Glutamatergic neuron (in vitro differentiated cells): ENCODE measurements at places on chromosomes 13 and 19. TPM values are rescaled to one million over a fixed set of nuclear protein-coding genes. Genes with fewer than 3 reads are reported as not detected.
A peak's percentile ranks its signal among the peaks of the same experiment; 100 is the strongest.

- H3K27ac ChIP-seq: no peak overlapping the region
- H3K36me3 ChIP-seq: no peaks in the 10 kb centered on the region
- peaks cover 9% of the 10 kb centered on the region for H3K27me3 ChIP-seq
- H3K4me3 ChIP-seq: no peak overlapping the region
Measured at GRCh38 chr13:39099231-39099630, 61.0 kb downstream of the NHLRC3 start.

DNA sequence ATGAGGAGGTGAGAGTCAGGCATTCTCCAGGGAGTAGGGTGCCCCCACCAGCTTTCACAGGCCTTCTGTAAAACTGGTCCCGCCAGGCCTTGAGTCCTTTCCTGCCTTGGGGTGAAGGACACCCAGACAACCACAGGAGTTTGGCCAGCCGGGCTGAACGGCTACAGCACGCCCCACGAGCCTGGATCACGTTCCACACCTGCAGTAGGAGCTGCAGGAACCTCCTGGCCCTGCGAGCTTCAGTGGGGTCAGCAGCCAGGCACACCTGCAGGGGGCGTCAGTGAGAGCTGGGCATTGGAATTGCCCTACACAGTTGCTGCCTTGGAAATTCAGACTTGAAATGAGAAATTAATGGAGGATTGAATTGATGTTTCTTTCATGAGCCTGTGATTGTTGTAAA, 45.7 kb downstream of the COL4A2 start:
- peaks cover 3% of the 10 kb centered on the region for H3K27me3 ChIP-seq
- H3K27ac ChIP-seq: no peak overlapping the region
- no peak for DNase-seq
- H3K36me3 ChIP-seq: no peaks in the 10 kb centered on the region
- H3K4me1 ChIP-seq: peaks cover 2% of the 10 kb centered on the region

DNA sequence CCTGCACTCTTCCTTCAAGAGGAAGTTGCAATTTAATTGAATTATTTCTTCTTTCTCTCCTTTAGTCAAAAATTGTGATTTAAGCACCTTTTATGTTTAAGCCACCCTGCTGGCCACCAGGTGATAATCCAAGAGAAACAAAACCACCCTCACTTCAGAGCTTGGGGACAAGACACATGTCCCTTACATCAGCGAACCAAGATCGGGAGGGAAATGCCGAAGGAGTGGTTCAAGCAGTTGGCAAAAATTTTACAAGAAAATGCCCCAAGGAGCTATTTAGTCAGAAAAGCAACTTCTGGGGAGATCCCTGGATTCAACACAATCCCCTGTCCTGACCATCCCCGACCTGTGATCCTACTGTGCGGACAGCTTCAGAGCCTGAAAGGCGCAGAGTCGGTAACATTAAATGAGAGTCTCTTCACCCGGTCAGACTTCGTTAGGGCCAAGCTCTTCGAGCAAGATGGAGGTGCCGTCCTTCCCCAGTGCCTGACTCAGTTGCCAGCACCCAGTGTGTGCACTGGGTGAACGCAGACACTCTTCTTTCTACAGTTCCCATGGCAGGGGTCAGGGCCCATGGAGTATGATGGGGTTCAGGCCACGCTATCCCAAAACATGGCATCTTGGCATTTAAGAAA, 78.6 kb upstream of the TM9SF2 start:
- no peak overlapping the region for H3K4me3 ChIP-seq
- no peak for DNase-seq
- H3K36me3 ChIP-seq: peaks cover 7% of the 10 kb centered on the region
- H3K4me1 ChIP-seq: peaks cover 3% of the 10 kb centered on the region
- H3K27me3 ChIP-seq: peaks cover 4% of the 10 kb centered on the region

- H3K27ac ChIP-seq: peak overlapping the region; percentile 11
- no peaks in the 10 kb centered on the region for H3K36me3 ChIP-seq
- no peak for DNase-seq
- H3K4me3 ChIP-seq: no peak overlapping the region
- H3K27me3 ChIP-seq: peaks cover 19% of the 10 kb centered on the region
Measured at GRCh38 chr19:19530423-19530804, 1.7 kb downstream of the YJEFN3 start.

- no peak overlapping the region for H3K4me3 ChIP-seq
- no peaks in the 10 kb centered on the region for H3K36me3 ChIP-seq
- no peak overlapping the region for H3K27ac ChIP-seq
- H3K27me3 ChIP-seq: no peaks in the 10 kb centered on the region
Measured at GRCh38 chr19:768424-768823, 17.5 kb downstream of the MISP start.

- no peak for DNase-seq
- no peak overlapping the region for H3K4me3 ChIP-seq
- no peaks in the 10 kb centered on the region for H3K4me1 ChIP-seq
- H3K36me3 ChIP-seq: peaks cover 6% of the 10 kb centered on the region
- peaks cover 1% of the 10 kb centered on the region for H3K27me3 ChIP-seq
- no peak overlapping the region for H3K27ac ChIP-seq
Measured at GRCh38 chr19:28619816-28620429, 593.0 kb downstream of the UQCRFS1 start.

GRCh38 chr13:97306645-97307044, 84.5 kb downstream of the MBNL2 start:
- no peak overlapping the region for H3K4me3 ChIP-seq
- no peaks in the 10 kb centered on the region for H3K36me3 ChIP-seq
- H3K27me3 ChIP-seq: peaks cover 3% of the 10 kb centered on the region
- H3K27ac ChIP-seq: no peak overlapping the region

DNA sequence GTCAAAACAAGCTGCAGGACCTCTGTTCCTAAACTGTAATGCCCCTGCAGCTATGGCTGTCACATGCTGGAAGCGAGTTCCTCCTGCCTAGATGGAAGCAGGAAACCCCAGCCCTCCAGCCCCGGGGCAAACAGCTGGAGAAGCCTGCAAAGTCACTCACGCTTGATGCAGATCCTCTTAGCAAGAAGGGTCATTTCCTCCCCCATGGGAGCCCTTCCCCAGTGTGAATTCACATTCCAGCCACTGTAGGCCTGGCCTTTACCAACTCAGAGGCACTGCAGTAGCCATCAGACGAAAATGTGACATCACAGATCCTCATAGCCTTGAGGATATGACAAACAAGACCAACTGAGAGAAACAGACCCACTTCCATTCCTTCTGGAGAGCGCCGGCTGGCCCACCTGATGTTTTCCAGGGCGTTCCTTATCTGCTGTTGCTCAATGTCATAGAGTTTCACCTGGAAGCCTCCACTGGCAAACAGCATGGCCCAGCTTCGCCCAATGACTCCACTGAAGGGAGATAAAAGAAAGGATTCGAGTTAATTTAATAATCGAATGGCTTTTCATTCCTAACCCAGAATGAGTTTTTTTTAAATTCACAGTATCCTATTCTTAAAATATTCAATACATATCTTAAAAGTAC, 13.5 kb downstream of the CRYL1 start:
- H3K27me3 ChIP-seq: no peaks in the 10 kb centered on the region
- DNase-seq: peak; percentile 37
- no peak overlapping the region for H3K27ac ChIP-seq
- no peaks in the 10 kb centered on the region for H3K36me3 ChIP-seq
- H3K4me1 ChIP-seq: no peaks in the 10 kb centered on the region
- H3K4me3 ChIP-seq: no peak overlapping the region

DNA sequence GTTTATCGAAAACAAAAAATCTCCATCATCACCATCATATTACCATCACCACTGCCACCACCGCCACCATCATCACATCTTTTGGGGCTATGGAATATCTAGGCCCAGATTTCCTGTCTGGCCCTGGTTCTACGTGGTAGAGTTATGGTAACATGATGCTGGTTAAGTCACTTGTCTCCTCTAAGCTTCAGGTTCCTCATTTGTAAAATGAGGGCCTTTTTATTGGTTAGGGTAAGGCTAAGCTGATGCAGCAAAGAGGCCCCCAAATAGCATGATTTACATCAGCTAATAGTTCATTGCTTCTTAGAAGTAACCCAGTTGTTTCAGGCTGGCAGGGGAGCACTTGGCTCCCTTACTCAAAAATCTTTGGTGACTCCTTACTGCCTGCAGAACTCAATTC, 37.9 kb downstream of the PCDH8 start:
- H3K4me3 ChIP-seq: no peak overlapping the region
- H3K36me3 ChIP-seq: no peaks in the 10 kb centered on the region
- H3K27ac ChIP-seq: no peak overlapping the region
- H3K4me1 ChIP-seq: peaks cover 6% of the 10 kb centered on the region
- DNase-seq: no peak

DNA sequence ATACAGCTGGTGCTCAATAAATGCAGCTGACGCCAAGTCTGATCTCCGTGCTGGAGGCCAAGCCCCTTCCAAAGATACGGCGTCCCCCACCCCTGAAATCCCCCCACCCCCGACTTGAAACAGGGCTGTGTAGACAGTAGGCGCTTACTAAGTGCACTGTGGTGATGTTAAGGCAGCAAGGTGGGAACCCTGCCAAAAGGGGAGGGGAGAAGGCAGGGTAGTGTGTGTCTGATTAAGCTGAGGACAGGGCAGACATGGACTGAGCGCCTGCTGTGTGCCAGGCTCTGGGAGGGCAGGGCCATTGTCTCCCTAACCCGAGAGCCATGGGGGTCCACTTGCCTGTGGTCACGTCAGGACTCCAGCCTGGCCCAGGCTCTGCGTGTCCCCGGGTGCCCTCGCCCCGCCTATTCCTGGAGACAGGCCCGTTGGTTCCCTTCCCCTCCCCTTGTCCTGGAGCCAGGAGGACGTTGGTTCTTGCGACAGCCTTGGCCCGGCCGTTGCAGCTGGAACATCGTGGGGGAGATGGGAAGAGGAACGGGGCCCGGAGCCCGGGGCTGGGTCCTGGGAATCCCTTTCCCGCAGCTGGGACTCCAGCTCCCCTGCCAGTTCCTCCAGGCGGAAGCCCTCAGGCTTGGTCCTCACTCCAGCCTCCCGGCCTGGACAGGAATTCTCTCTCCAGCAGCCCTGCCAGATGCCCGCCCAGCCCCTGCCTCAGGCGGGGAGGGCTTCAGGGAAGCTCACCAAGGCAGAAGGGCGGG, 1.7 kb upstream of the ELANE start:
- peak; percentile 69 for DNase-seq
- no peak overlapping the region for H3K27ac ChIP-seq
- H3K27me3 ChIP-seq: peaks cover 4% of the 10 kb centered on the region
- H3K4me1 ChIP-seq: no peaks in the 10 kb centered on the region
- no peak overlapping the region for H3K4me3 ChIP-seq
- no peaks in the 10 kb centered on the region for H3K36me3 ChIP-seq

DNA sequence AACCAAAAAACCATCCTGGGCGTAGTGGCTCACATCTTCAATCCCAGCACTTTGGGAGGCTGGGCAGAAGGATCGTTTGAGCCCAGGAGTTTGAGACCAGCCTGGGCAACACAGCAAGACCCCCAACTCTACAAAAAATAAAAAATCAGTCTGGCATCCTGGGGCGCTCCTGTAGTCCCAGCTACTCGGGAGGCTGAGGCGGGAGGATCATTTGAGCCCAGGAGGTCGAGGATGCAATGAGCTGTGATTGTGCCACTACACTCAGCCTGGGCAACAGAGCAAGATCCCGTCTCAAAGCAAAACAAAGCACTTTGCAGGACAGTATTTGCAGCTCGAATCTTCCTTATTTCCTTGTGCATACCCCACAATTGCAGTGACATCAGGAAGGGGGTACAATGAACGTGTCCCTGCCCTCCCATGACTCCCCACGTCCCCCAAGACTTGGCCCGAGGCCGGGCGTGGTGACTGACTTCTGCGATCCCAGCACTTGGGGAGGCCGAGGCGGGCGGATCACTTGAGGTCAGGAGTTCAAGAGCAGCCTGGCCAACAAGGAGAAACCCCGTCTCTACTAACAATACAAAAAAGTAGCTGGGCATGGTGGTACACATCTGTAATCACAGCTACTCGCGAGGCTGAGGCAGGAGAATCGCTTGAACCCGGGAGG, 870 bp downstream of the NDUFB7 start:
- peaks cover 8% of the 10 kb centered on the region for H3K27me3 ChIP-seq
- DNase-seq: no peak
- H3K36me3 ChIP-seq: no peaks in the 10 kb centered on the region

GRCh38 chr13:80083853-80084676, 256.9 kb downstream of the SPRY2 start:
- H3K27me3 ChIP-seq: no peaks in the 10 kb centered on the region
- DNase-seq: no peak
- no peaks in the 10 kb centered on the region for H3K36me3 ChIP-seq
- no peaks in the 10 kb centered on the region for H3K4me1 ChIP-seq
- no peak overlapping the region for H3K27ac ChIP-seq

GRCh38 chr19:7789447-7789846, 26.4 kb downstream of the CLEC4M start:
- H3K36me3 ChIP-seq: peaks cover 8% of the 10 kb centered on the region
- DNase-seq: no peak
- peak overlapping the region; percentile 57 for H3K4me3 ChIP-seq
- H3K4me1 ChIP-seq: no peaks in the 10 kb centered on the region
- peaks cover 11% of the 10 kb centered on the region for H3K27me3 ChIP-seq
- no peak overlapping the region for H3K27ac ChIP-seq

- H3K4me1 ChIP-seq: peaks cover 12% of the 10 kb centered on the region
- no peaks in the 10 kb centered on the region for H3K36me3 ChIP-seq
- H3K27me3 ChIP-seq: peaks cover 9% of the 10 kb centered on the region
- H3K27ac ChIP-seq: no peak overlapping the region
- H3K4me3 ChIP-seq: peak overlapping the region; percentile 99
Measured at GRCh38 chr13:97435794-97436193, 1.8 kb downstream of the RAP2A start.

DNA sequence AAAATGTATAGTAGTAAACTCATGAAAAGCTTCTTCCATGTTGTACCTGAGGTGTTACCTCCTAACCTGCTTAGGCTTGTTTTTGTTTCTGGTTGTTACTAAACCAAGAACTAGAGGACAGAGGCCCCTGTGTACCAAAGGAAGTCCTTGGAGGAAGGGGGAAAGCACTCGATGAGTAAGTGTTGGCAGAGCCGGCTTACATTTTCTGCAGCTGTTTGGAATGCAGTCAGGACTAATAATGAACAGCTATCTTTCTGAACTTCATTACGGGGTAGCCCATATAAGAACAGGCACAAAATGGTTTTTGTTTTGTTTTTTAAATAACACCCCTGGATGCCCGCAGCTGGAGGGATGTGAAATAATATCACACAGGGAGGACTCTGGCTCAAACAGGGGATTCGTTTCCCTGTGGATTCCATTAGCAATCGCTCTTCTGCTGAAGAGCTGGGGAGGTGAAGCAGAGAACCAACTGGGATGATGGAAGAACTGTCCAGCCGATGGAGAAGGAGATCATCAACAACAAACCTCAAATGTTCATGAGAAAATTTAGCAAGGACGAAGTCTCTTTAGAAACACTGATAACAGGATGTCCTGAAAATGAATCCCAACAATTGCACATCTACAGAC, 214.2 kb upstream of the MAB21L1 start:
- H3K27me3 ChIP-seq: peaks cover 2% of the 10 kb centered on the region
- no peak overlapping the region for H3K27ac ChIP-seq
- peaks cover 7% of the 10 kb centered on the region for H3K4me1 ChIP-seq
- no peaks in the 10 kb centered on the region for H3K36me3 ChIP-seq
- H3K4me3 ChIP-seq: no peak overlapping the region

The SHC2 gene
- total RNA-seq: 343 TPM

The C3 gene
- total RNA-seq: 0.69 TPM

The PROZ gene
- not detected for total RNA-seq

The SHFL gene
- total RNA-seq: 0.20 TPM

The TMEM221 gene
- total RNA-seq: not detected

The RTBDN gene
- 4.8 TPM for total RNA-seq

The GARIN5A gene
- total RNA-seq: 5.2 TPM

The LILRA1 gene
- not detected for total RNA-seq
